Stimulated activated CD4-positive, alpha-beta T cell treated with anti-CD3 and anti-CD28 coated beads, Interleukin-4, amount 100 ng/mL, for 24 hours (primary cell): ENCODE measurements at places on chromosomes 12 and 14.

GRCh38 chr12:3236345-3237187 is 159.4 kb downstream of the TSPAN9 start:
- peak; percentile 6 for DNase-seq

GRCh38 chr14:79056879-79057278 is 886.7 kb downstream of the NRXN3 start:
- no peak for DNase-seq

- no peak for DNase-seq
Observed at GRCh38 chr14:83289896-83290295, 1756.2 kb upstream of the SEL1L start.

DNA sequence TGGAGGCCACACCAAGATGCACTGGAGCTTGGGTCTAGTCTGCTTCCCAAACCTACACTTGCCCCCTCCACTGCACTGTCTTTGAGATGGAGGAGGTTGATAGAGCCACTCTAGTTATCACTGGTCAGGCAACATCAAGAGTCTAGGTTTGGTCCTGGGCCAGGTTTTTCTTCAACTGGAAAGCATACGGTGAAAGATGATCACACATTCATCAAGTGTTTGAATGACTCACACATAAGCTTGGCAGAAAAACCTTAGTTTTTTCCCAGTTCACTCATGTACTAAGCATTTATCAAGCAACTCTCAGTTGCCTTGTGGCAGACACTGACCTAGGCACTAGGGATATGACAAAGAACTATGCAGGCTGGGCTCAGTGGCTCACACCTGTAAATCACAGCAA is 84.5 kb downstream of the PLEKHG3 start:
- no peak for DNase-seq

DNA sequence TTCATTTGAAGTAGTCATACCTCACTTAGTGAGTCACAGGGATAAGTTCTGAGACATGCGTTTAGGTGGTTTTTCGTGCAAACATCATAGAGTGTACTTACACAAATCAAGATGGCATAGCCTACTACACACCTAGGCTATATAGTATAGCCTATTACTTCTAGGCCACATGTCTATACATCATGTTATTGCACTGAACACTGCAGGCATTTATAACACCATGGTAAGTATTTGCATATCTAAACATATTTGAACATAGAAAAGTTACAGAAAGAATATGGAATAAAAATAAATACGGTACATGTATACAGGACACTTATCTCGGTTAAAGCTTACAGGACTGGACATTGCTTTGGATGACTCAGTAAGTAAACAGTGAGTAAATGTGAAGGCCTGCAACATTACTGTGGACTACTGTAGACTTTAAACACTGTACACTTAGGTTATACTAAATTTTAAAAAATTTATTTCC is 670.6 kb downstream of the SLC16A7 start:
- no peak for DNase-seq

- DNase-seq, result no peak
Observed at GRCh38 chr14:101301011-101301410, 260.3 kb upstream of the DIO3 start.

- no peak for DNase-seq
Observed at GRCh38 chr14:33250963-33251362, 312.3 kb downstream of the NPAS3 start.

DNA sequence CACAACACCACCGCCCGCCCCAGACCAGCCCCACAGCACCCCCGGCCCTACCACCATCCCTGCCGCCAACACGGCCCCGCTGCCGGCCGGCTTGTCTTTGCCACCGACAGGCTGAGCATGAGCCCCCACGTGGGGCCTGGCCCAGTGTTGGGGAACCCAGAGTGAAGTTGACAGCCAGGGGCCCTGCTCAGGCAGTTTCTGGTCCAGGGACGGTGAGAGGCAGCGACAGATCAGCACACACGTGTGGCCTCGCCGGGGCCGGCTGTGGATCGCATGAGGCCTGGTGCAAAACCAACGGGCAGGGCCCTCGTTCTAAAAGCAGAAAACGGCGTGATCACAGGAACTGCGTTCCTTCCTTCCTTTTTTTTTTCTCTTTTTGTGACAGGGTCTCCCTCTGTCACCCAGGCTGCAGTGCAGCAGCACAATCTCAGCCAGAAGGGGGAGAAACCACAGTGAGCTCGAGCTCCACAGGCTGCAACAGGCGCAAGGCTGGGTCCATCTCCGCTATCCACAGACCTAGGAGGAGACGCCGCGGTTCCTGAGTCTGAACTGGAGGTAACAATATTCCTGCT is 50.5 kb upstream of the FBRSL1 start:
- DNase-seq, result no peak

GRCh38 chr12:67647181-67647798 is 1.3 kb upstream of the DYRK2 start:
- peak; percentile 11 for DNase-seq

- no peak for DNase-seq
Observed at GRCh38 chr12:62468397-62468796, 1.8 kb downstream of the MON2 start.

- no peak for DNase-seq
Observed at GRCh38 chr14:28886940-28887339, 120.4 kb downstream of the FOXG1 start.

GRCh38 chr14:88554457-88555286 is at the start of gene PTPN21:
TSS of gene PTPN21 (minus strand) at chr14:88555007. CDS start at chr14:88550417, 4,590 bp downstream.
- DNase-seq, result no peak

- DNase-seq, result no peak
Observed at GRCh38 chr12:58629376-58629775, 290.9 kb downstream of the LRIG3 start.

DNA sequence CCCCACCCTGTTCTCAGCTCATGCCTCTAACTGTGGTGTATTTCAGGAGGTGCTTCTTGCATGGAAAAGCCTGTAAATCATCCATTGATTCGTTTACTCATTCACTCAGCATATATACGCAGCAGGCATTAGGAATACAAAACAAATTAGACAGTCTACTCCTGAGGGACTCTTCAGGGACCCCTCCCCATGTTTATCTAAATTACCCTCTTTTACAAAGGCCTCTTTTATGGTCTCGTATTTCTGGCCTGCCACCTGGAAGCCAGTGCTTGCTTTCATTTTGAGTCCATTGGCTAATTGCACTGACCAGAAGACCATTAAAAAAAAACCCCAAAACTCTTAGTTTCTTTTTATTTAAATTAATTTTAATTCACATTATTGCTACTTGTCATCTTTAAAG is 134.4 kb downstream of the DACT1 start:
- DNase-seq, result no peak

GRCh38 chr14:50675597-50675996 is 7.5 kb upstream of the SAV1 start:
- DNase-seq, result no peak

- DNase-seq, result no peak
Observed at GRCh38 chr14:84535484-84535883, 994.5 kb upstream of the FLRT2 start.

DNA sequence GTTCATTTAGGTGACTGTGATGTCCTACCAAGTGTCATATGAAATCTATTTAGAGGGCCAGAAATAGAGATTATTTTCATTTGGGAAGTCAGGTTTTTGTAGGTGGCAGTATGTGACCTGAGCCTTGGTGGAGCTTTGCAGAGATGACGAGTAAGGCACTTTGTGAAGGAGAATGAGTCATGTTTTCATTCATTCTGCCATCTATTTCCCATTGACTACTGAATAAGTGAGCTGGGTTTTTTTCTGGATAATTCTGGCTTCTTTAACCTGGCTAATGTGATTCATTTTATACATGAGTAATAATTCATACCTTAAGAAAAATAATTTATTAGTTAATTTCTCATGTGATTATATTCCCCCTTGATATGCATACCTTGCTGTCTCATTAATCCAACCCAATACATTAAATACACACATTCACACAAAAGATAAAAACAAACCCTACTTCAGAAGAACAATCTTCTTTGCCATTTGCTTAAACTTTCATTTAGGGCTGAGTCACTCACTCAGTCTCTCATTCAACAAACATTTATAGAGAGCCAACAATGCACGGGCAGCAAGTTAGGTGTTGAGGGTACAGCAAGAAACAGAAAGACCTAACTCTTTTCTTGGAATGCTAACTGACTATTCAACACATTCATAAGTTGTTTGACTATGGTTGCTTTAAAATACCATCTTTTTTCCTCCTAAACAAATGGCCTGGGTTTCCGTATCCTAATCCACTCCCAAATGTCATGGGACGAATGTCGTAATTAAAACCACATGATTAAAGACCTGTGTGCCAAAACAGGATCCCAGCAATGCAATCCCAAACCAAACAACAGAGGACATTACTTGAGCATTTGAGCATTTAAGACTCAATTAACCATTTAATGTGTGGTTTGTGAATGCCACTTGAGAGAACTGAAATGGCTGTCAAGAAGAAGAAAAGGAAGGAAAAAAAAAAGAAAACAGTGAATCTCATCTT is 78.0 kb downstream of the KITLG start:
- no peak for DNase-seq

GRCh38 chr12:40730281-40730680 is 38.0 kb downstream of the CNTN1 start:
- DNase-seq, result no peak

- DNase-seq, result no peak
Observed at GRCh38 chr12:103909811-103910210, 20.4 kb upstream of the HSP90B1 start.

- DNase-seq, result no peak
Observed at GRCh38 chr14:33996462-33996861, 45.6 kb upstream of the EGLN3 start.

DNA sequence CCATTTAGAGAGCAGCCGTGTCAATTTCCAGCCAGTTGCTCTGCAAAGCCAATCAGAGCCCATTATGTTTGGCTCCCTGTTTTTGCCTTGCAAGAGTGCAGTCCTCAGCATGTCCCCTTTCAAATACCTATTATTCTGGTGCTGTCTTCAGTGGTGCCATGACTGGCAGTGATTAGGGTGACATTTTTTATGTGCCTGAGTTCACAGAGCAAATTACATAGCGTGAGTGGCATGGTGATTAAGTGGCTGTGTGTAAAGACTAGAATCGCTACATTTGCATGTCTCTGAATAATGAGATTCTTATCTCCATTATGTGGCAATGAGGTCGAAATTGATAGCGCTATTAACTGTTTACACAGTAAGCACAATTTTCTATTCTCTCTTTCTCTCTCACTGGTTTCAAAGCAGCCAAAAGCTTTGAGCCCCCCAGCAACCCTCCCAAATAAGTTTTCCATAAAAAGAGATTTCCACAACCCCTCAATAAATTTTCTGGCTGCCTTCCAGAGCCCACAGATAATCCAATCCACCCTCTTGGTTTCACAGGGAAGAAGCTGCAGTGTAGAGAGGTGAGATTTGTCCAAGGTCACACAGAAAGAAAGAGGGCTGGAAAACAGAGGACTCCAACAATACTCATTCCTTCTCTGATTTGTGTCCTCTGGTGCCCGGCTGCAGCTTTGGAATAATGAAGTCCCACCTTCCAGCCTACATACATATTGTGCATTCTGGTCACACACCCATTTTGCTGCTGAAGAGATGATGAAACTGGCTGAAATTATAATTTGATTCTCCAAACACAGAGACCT is 58.8 kb upstream of the NUDT4 start:
- no peak for DNase-seq

DNA sequence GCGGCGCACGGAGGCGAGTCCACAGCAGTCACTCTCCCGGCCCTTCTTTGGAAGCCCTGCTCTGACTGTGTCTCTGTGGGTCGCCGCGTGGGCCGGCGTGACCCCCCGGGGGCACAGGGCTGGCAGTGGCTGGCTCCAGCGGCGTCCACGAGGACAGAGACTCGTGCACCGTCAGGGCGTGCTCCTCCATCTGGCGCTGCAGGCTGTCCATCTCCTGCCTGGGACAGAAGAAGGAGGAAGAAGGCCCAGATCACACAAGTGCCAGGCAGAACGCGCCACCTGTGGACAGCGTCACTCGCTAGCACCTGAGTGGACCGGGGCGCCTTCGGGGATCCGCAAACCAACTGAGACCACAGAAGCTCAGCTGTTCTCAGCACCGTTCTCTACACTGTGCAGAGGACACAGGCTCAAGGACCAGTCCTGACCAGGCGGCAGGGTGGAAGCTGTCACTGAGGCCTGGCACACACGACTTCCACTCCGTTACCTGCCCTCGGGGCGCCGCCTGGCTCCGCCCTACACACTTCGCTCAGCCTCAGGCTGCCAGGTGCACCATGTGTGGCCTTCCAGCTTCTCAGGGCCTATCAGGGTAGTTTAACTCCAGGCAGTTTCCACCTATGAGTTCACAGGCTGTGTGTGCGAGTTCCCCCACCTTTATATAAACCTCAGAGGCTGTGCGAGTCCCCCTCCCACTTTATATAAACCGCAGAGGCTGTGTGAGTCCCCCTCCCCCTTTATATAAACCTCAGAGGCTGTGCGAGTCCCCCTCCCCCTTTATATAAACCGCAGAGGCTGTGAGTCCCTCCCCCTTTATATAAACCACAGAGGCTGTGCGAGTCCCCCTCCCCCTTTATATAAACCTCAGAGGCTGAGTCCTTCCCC is 11.7 kb upstream of the ANKLE2 start:
- no peak for DNase-seq

- DNase-seq, result no peak
Observed at GRCh38 chr12:2108975-2109671, 56.3 kb downstream of the CACNA1C start.

GRCh38 chr12:4439736-4440135 is 5.9 kb downstream of the FGF6 start:
- DNase-seq, result no peak

GRCh38 chr12:4780641-4781611 is 60.7 kb downstream of the GALNT8 start:
- DNase-seq, result no peak

GRCh38 chr14:67487937-67488893 is at the start of gene TMEM229B:
TSS of gene TMEM229B (minus strand) at chr14:67488721. CDS start at chr14:67473923, 14,798 bp downstream.
- DNase-seq, result peak; percentile 71
